ENCODE measurements at places on chromosomes 12 and 14.

DNA sequence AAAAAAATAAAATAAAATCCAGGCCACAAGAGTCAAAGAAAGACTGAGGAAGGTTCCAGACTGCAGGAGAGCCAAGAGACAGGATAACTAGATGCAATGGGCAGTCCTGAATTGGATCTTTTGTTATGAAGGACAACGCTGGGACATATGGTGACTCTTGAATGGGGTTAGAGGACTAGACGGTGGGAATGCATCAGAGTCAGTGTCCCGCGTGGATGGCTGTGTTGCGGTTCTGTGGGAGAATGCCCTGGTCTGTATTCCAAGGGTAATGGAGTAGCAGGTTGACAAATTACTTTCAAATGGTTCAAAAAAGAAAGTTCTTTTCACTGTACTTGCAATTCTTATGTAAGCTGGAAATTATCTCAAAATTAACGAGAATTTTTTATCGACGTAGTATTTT is 20.1 kb downstream of the SSH1 start:
- DNase-seq: no peak

DNA sequence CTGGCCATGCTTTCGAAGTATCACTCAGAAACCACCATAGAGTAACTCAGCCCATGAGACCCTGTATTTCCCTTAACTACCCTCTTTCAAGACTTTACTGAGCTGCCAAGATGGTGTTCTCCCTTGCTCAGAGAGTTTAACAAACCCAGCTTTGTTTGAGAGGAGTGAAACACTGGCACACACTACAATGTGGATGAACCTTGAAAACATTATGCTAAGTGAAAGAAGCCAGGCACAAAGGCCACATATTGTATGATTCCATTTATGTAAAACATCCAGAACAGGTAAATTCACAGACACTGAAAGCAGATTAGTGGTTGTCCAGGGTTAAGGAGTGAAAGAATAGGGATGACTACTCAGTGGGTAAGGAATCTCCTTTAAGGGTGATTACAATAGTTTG is 18.9 kb downstream of the SERPINA3 start:
- DNase-seq: no peak

DNA sequence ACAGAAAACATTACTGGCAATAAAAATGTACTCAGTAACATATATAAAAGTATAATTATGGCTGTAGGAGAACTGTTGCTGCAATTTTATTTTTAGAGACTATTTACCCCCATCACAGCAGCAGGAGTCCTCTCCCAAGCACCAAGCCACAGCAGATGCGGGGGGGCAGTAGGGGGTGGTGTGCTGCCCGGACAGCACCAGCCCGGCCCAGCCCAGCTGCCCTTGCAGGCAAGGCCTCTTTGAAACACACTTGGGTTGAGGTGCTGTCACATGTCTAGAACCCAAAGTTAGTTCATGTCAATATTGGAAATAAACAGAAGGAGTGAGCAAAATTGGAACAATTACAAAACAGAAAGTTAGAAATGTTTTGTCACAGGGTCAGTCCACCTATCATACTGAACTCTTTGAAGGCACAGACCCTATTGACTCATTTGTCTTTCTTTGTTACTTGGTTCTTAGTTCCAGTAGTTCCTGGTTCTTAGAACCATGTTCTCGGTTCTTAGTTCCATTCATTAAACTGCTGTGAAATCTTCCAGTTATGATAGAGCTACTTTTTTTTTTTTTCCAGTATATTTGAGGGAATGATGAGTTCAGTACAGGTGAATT is 22.7 kb downstream of the CCNK start:
- DNase-seq: no peak

GRCh38 chr12:50120953-50121352 is 8.9 kb downstream of the COX14 start:
- no peak for DNase-seq

- no peak for DNase-seq
Measured at GRCh38 chr12:105698075-105698474, 367.6 kb downstream of the C12orf75 start.

GRCh38 chr12:1246637-1247036 is 255.6 kb downstream of the ERC1 start:
- DNase-seq: no peak

DNA sequence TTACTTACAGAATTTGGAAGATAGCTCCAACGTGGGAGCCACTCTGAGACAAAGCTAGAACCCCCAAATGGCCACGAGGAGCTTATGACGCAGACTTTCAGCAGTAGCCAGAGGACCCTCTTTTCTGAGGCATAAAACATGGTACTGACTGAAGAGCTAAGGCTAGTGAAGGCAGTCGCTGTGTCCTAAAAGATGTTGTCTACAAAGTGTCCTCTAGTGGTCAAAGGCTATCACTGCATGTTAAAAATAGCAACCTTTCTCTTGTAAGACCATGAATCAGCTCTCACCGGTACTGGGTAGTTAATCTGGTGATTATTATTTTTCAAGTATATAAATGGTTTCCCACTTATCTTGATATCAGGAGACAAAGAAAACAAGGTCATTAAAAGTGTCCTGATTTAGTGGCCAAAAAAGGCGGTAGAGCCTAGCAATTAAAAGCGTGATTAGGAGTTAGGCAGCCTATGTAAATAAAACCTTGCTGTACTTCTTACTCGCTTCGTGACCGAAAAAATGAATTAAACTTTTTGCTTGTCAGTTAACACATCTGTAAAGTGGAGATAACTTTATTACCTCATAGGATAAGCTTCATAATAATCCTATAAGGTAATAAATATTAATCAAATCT is 47.0 kb upstream of the LGR5 start:
- DNase-seq: peak; percentile 43

DNA sequence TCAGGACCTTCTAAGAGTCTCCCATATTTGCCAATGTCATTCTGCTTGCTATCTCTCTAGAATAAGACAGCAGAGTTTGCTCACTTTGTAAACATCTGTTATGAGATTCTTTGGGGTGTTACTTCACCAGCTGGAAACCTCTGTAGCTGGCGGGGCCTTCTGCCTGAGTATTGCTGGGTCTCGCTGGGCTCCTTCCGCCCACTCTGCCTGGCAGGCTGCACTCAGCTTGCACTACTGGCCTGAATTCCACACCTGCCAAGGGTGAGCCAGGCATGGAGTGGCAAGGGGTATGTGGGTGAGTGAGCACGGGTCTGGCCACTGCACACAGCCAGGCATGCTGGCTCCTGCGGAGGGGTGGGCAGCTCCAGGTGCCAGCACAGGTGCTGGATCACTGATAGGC is 267.3 kb upstream of the PDE3A start:
- DNase-seq: no peak

- DNase-seq: no peak
Measured at GRCh38 chr14:73236157-73236556, 1.1 kb upstream of the PAPLN start.

DNA sequence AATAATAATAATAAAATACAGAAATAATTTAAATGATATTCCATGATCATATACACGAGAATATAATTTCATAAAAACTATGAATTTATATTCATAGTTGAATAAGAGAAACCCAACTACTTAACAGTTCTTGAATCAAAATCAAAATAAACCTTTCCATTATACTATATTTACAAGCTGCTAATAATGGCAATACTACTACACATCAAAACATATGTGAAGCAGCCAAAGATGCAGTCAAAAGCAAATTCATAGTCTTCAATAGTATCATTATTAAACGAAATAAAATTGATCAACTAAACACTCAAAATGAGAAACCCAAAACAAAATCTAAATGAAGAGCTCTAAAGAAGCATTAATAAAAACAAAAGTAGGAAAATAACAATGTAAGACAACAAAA is 197.1 kb downstream of the TMEM132D start:
- no peak for DNase-seq

DNA sequence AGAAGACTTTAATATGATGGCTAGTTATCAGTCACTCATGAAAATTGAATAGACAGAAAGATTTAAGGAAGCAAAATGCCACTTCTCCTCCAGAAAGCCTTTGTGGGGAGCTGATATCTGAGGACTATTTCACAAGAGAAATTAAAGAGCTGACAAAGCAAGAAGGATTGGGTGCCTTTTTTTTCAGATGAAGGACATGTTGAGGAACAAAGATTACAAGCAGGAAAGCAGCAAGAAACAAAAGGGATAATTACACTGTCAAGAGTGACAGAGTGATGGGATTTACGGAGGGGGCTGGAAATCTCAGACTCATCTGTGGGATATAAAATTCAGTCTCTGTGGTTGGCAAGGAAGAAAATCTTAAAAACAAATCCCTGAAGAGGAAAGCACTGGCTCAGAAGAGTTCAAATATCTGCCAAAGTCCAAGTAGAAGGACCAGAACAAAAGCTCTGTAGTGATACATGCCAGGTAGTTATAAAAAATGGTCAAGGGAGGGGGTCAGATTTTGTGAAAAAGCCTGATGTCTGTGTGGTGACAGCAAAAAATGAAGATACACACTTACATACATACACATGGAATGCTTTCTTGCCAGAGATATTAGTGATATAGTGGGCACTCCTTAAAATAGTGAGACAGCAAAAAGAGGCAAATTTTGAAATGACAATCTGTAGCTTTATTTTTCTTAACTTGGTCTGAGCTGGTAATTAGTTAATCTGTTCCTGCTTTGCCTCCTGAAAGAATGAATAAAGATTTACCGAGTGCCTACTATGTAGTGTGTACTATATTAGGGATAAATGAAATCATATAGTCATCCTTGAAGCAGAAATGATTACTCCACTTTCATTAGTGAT is 62.9 kb downstream of the EPS8 start:
- no peak for DNase-seq

Measured in RCC 7860 (cell line).